ENCODE measurements at places on chromosomes 6 and 20.
A peak's percentile ranks its signal among the peaks of the same experiment; 100 is the strongest.

GRCh38 chr20:32888636-32889035 lies 29.9 kb downstream of the EFCAB8 start:
- DNase-seq = no peak

DNA sequence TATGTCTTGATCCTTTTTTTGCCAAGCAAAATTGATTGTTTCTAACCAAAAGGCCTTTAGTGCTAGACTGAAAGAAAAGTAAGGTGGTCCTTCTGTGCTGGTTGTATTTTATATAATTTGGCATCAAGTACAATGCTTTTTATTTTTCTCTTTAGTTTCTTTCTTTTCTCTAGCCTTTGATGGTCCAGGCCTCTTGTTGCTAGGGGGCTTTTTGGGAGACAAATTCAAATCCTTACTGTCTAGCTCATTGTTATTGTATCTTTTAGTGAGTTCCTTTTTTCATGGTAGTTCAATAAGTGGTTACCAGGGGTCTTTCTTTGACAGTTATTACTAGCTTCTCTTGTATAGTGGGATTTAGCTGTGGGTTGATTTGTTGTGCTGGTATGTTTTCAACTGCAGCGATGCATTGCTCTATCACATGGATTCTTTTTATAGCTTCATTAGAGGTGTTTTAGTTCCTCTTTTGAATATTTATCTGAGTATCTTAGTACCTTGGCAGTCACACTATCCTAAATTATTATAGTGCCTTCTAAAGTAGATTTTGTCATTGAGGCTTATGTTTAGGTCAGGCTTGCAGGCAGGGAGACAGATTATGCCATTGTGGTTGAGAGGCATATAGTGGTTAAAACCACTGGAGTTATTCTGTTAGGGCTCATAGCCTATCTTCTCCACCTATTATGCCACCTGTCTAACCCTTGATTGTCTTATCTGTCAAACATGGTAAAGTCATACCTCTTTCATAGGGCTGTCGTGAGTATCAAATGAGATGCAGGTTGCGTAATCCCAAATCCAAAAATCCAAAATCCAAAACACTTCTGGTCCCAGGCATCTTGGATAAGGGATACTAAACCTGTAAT lies 49.5 kb downstream of the KCNS1 start:
- no peak for DNase-seq

- no peak for DNase-seq
Observed at GRCh38 chr6:84441456-84441855, 214.0 kb upstream of the CEP162 start.

- no peak for DNase-seq
Observed at GRCh38 chr6:80210618-80211017, 104.1 kb downstream of the BCKDHB start.

DNA sequence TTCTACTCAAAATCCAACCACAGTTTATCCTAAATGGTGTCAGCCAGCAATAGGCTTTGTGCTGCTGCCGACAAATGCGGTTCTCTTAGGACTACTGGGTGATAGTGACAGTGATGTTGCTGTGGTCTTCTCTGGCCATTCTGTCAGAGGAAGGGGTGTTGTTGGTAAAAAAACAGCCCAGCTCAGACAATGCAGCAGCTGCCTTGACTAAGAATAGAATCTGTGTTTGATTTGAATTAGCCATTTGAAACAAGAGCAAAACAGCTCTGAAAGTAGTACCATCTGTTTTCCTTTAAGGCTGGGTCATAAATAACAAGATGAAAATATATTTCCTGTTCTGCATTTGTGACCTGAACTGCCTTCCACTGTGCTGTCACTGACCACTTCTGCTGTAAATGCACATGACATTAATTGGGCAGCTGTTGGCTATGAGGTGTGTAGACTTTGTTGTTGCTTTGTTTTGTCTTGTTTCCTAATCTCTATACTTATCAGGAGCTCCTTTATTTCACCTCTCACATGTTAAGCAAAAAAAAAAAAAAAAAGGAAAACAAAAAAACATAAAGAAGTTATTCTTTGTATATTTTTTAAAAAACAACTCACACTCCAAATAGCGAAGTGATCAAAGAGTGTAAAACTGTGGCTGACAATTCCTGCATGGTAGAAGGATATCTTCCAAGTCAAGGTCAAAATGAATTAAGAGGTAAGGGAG lies 497.8 kb upstream of the ARID1B start:
- DNase-seq = no peak

GRCh38 chr20:52049001-52049731 lies 142.4 kb downstream of the ZFP64 start:
- peak; percentile 53 for DNase-seq

GRCh38 chr6:4946521-4946920 lies 57.3 kb downstream of the RPP40 start:
- no peak for DNase-seq

DNA sequence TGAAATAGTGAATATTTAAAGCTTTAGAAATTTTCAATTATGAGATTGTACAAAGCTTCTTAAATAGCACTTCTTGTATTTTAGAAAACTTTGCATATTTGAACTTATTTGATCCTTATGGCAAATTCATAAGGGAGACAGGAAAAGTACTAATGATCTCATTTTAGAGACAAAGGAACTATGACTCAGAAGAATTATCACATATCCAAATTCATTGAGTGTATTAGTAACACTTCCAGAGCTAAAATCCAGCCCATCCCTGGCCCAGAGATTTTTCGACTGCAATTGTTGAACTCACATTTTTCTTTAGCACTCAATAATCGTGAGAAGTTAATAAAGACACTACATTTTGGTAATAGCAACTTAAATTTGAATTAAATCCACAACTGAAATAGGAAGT lies 704.3 kb downstream of the EPM2A start:
- no peak for DNase-seq

- no peak for DNase-seq
Observed at GRCh38 chr20:47336129-47336754, 20.3 kb downstream of the ZMYND8 start.

DNA sequence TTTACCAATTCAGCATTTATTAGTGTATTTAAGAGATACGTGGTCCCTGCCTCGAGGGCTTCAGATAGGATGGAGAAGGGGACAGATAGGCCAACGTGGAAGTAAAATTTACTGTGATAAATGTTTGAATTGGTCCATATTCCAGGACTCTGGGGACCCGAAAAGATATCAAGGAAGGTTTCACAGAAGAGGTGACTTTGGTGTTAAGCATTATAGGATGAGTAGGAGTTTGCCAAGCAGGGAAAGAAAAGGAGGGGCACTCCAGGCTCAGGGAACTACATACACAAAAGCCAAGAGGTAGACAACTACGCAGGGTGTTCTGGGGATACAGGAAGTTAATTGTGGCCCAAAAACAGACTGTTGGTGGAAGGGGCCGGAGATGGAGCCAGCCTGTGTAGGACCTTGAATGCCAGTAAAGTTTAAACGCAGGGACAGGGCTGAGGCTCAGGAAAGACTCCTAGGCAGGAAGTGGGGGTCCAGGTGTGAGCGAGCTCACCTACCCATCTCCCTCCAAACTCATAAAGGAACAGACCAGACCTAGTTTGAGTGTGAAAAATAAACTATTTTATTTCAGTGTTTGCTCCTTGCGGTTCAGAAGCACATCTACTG lies 37.0 kb downstream of the TGM2 start:
- no peak for DNase-seq

DNA sequence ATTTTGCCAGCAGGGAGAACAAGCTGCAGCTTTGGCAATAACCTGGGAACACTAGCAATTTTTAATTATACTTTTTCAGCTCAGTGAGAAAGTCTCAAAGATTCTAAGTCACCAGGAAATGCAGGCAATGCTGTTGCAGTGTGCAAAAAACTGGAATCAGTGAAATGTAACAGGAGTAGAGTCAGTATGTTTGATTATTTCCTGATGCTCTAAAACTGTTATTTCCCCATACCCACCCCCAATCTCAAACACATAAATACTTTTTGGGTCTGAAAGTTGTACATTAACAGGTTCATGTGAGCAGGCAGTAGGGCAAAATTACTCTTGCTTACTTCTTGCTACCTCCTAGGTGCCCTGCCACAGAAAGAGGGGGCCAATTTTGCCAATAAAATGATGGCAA lies 65.4 kb upstream of the BEND6 start:
- no peak for DNase-seq

DNA sequence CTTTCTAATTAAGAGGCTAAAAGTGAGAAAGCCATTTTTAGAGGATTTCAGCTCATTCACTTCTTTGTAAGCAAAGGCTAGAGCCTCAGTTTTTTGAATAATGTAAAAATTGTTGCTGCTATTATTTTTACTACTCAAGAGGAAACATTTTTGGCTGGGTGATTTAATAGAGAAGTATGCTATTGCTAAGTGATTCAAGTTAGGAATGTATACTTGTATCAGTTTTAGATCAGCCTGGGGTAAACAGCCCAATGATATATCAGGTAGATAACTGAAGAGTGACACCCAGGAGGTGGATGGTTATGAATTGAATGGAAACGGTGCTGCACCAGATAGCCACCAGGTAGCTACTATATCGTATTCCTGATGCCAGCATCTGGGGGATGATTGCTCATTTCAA lies 9.2 kb downstream of the QKI start:
- DNase-seq = no peak

GRCh38 chr20:16417001-16417400 lies 156.2 kb downstream of the KIF16B start:
- no peak for DNase-seq

- no peak for DNase-seq
Observed at GRCh38 chr6:81761197-81761596, 8.7 kb upstream of the TENT5A start.

- DNase-seq = no peak
Observed at GRCh38 chr6:167497428-167498056, 172.7 kb downstream of the TTLL2 start.

GRCh38 chr6:3882866-3883265 lies 33.7 kb downstream of the FAM50B start:
- no peak for DNase-seq

DNA sequence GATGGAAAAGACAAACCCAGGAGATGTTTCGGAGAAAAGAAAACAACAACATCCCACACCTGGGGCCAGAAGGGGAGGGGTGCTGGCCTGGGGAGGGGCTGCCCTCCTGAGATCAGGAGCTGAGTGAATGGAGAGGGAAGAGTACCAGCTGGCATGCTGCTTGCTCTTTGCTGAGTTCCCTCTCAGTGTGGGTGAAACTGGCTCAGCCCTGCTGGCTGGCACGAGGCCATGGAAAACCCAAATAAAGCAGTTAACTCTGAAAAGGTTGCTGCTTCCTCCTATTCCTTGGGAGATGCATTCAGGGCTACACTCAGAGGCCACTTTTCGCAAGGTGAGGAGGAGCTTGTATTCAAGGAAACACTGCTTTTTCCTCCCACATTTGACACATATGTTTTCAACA lies 8.0 kb upstream of the KCNK16 start:
- DNase-seq = no peak

GRCh38 chr20:12166053-12166717 lies 248.5 kb downstream of the BTBD3 start:
- no peak for DNase-seq

DNA sequence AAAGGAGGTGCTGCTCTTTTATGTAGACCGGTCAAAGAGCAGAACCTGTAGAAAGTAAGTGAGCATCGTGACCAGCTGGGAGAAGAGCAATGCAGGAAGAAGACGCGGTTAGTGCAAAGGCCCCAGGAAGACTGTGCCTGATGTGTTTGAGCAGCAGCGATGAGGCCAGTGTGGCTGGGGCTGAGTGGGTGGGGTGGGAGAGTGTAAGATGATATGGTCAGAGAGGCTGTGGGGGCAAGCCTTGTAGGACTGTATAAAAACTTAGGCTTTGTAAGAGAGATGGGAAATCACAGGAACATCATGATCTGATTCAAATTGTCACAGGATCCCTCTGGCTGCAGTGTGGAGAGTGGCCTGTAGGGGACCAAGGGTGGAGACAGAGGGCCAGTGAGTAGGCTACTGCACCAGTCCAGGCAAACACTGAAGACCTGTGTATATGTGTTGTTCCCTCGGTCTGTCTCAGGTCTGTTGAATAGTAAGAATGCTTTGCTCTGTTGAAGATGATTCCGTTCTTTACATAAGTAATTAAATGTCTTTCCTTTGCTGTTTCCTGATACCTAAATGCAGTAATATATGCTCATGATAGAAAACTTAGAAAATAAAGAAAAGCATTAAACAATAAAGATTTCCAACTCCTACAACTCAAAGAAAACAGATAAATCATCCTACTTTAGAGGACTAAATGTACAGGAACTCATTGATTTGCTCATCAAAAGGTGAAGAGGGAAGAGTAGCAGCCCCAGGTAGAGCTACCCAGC lies 23.6 kb upstream of the WFDC2 start:
- no peak for DNase-seq

DNA sequence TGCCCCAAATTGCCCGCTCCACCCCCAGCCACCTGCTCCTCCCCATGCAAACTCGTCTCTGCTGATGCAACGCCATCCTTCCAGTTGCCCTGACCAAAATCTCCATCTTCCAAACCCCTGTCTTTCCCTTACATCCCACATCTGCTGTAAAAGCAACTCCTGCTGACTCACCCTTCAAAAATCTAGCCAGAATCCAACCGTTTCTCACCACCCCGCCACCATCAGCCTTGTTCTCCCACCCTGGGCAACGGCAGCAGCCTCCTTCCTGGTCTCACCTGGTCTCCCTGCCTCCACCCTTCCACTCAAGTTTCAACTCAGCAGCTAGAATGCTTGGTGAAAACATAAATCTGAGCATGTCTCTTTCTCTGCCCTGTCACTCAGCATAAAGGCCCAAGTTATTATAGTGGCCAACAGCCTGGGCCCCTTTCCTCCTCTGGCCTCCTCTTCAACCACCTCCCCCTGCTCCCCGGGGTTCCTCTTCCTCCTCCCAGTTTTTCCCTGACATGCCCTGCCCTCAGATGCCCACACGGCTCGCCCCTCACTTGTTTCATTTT lies 7.2 kb upstream of the SYNJ2 start:
- no peak for DNase-seq

DNA sequence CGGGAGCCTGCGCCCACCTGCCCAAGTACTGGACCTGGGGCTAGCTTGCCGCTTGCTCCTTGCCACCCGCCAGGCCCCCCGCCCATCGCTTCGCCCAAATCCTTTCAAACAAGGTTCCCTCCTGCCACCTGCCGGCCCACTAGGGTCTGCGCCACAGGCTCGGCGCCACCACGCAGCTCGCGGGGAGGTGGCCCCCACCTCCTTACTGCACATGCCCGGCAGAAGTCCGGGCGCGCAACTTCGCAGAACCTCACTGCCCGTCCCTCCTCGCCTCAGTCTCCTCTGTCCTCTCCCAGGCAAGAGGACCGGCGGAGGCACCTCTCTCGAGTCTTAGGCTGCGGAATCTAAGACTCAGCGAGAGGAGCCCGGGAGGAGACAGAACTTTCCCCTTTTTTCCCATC lies 11.2 kb downstream of the GNAS-AS1 start:
- no peak for DNase-seq

DNA sequence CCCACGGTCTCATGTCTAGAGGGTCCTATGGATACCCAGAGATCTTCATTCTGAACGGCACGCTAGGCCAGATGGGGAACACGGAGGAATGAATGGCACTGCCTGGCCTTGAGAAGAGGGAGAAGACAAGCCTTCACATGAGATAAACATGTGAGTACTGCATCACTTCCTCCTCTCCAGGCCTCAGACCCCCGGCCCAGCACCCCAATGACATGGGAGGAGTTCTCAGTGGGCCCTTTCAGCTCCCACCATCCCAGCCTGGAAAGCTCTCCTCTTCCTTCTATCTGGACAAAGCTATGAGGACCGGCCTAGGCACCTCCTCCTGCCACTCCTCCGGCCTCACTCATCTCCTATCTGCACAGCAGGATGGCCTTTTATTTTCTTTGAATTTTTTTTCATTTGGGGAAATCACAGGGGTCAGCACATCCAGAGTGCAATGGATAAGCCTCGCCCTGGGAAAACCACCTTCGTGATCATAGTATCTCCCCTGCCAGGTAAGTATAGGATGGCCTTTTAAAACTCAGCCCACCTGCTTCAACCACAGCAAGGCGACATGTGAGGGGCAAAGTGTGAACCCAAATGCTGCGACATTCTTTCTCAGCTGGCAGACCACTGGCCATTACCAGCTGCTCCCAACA lies 39.2 kb upstream of the CDKN1A start:
- no peak for DNase-seq

All from neuronal stem cell (in vitro differentiated cells).